CD4-positive, alpha-beta T cell treated with Interleukin-6 for 4 hours (primary cell): ENCODE measurements at places on chromosomes 3 and 15.

- DNase-seq: no peak
Measured at GRCh38 chr15:85396554-85396953, 16.2 kb downstream of the AKAP13 start.

GRCh38 chr3:66744986-66745385 is 244.2 kb upstream of the LRIG1 start:
- DNase-seq: no peak

DNA sequence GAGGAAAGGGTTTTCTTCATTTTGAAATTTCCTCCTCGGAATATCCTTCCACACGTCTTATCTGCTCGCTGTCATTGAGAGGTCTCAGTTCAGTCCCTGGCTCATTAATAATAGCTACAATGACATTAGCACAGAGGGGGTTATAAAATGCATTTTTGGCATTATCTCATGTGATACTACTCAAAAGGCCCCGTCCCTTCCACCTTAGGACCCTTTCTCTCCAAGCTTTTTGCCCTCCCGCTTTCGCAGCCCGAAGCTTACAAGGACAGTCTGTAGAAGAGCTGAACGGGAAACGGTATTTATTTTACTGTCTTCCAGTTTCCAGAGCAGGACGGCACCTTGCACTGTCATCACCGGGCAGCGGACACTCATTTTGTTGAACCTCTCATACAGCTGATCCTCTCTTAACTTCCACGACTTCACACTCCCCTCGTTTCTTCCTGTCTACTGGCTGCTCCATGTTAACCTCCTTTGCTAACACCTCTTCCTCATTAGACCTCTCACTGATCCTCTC is 5.6 kb upstream of the PLEKHO2 start:
- DNase-seq: no peak

GRCh38 chr3:138939561-138940241 is 7.2 kb downstream of the FOXL2 start:
- no peak for DNase-seq

GRCh38 chr15:45187894-45188830 is at the start of gene SHF:
TSS of gene SHF (minus strand) at chr15:45187966. CDS start at chr15:45187951, 15 bp downstream.
- DNase-seq: peak; percentile 81

DNA sequence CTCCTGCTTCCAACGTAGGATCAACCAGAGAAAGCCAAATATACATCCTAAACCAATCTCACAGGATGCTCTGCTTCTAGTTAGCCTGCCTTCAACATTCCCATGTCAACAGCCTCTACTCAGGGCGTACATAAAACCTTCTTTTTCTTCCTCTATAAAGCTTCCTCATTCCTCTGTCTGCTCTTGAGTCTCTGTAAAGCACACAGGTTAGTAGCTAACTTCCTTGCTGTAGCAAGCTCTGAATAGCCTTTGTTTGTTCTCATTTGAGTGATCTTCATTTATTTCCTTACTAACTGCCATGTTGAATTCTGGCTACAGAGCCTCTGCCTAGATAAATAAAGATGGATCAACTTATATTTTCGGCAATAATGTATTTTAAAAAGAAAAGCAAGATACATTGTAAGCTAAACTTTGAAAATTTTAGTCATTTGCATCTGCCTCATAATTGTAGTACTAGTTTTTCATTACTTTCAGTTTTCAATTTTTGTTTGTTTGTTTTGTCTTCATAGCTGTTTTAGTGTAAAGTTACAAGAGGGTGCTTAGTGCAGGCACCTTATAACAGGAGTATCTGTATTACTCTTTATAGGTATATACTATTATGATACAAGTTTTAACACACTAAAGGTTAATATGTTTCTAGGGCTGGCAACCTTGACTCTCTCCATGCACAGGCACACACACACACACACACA is 498.2 kb downstream of the PYDC2 start:
- DNase-seq: no peak

DNA sequence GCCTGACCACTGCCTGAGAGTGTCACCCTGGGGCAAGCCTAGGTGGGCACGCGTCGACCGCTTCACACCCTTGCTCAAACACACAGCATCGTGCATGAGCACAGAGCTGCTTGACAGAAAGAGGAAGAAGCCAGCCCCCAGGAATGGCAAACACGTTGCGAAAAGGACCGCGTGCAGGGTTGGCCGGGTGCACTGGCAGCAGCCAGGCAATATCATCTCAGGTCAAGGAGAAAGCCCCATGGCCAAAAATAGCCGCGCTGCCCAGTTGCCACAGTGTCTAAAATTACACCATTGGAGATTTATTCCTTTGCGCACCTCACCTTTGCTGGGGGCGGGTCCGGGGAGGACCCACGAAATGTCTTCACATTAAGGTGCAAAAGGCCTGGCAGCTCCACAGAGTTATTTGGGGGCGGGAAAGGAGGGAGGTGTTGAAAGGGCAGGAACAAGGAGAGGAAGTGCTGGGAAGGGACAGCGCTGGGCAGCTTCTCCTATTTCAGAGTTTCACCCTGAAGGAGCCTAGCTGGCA is 44.7 kb upstream of the NR2F2 start:
- DNase-seq: no peak

GRCh38 chr3:18580268-18580667 is 155.1 kb upstream of the SATB1 start:
- peak; percentile 14 for DNase-seq

- DNase-seq: no peak
Measured at GRCh38 chr3:139557041-139557440, 17.5 kb upstream of the RBP1 start.
